OCI-M1 (cell line): ENCODE measurements at places on chromosomes 11 and 22.

DNA sequence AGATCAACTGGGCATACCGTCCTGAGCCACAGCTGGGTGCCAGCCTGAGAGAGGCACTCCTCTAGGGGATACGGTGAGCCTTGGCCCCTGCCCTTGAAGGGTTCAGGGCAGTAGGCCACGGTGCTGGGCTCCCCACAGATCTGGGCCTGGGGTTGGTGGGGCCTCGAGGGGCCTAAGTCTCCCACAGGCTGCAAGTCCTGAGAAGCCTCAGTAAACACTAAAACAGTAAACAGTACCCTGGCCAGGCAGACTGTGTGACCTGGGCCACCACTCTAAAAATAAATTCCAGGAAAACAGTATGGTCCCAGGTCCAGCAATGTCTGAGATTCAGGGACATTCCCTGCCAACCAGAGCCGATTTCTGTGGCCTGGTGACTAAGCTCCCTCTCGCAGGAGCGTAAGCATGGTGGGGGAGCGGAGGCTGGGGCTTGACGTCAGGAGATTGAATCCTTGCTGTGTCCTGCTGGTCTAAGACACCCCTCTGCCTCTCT lies 2.3 kb upstream of the RHOD start:
- no peak for DNase-seq

- DNase-seq = peak; percentile 86
Observed at GRCh38 chr11:66081505-66081904, 11.4 kb downstream of the PACS1 start.

GRCh38 chr11:67118181-67118766 lies 789 bp upstream of the KDM2A start:
- DNase-seq = no peak

DNA sequence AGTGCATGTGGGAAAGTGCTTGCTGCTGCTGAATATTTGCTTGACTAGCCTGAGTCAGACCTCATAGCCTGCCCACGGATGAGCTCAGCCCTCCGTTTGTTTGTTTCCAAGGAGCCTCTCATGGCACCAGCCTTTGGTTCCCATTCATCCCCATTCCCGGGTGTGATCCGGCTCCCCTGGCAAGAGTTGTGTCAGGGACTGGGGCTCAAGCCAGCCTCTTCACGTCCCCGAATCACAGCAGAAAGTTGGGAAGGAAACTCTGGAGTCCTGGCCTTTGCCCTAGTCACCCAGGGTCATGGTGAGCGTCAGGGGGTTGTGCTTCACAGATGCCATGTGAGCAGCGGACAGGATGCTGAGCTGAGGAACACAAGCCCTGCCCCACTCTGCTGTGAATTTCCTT lies 13.8 kb downstream of the SEC14L3 start:
- DNase-seq = no peak

DNA sequence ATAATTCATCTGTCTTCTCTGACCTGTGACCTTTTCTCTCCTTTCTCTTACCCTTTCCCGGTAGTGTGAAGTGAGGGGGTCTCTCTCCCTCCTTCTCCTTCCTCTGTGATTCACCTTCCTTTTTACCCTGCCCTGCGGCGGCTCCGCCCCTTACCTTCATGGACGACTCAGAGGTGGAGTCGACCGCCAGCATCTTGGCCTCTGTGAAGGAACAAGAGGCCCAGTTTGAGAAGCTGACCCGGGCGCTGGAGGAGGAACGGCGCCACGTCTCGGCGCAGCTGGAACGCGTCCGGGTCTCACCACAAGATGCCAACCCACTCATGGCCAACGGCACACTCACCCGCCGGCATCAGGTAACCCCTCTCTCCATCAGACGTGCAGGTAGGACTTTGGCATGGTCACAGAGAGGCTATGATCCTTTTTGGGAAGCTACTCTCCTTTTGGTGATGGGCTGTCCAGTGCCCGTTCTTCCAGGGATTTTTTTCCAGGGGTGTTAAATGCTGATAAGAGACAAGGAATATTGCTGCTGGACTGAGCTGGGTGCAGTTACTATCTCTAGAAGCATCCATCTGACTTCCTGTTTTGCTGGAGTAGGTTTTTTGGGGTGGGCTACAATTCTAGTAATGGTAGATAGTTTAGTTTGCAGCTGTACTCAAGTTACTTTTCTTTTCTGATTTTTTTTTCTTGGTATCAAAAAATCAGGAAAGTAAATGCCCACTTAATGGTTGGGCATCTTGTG lies 29.9 kb downstream of the CTNND1 start:
- DNase-seq = peak; percentile 61

DNA sequence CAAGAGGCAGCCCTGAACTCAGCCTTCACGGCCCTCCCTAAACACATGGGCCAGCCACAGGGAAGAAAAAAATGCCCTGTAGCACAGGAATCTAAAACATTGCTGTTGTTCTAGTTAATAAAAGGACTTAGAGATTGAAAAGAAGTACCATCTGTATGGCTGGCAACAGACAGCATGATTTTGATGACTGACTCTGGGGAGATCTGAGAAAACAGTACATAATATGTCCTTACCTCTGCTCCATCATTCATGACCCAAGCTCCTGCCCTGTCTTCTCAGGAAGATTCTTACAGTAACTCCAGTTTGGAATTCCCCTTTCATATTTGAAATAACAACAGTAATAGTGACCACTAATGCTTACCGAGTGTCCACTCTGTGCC lies 244.2 kb downstream of the ETS1 start:
- no peak for DNase-seq
